ENCODE measurements at places on chromosomes 5 and 9. TPM values are rescaled to one million over a fixed set of nuclear protein-coding genes. Genes with fewer than 3 reads are reported as not detected.
A peak's percentile ranks its signal among the peaks of the same experiment; 100 is the strongest.

DNA sequence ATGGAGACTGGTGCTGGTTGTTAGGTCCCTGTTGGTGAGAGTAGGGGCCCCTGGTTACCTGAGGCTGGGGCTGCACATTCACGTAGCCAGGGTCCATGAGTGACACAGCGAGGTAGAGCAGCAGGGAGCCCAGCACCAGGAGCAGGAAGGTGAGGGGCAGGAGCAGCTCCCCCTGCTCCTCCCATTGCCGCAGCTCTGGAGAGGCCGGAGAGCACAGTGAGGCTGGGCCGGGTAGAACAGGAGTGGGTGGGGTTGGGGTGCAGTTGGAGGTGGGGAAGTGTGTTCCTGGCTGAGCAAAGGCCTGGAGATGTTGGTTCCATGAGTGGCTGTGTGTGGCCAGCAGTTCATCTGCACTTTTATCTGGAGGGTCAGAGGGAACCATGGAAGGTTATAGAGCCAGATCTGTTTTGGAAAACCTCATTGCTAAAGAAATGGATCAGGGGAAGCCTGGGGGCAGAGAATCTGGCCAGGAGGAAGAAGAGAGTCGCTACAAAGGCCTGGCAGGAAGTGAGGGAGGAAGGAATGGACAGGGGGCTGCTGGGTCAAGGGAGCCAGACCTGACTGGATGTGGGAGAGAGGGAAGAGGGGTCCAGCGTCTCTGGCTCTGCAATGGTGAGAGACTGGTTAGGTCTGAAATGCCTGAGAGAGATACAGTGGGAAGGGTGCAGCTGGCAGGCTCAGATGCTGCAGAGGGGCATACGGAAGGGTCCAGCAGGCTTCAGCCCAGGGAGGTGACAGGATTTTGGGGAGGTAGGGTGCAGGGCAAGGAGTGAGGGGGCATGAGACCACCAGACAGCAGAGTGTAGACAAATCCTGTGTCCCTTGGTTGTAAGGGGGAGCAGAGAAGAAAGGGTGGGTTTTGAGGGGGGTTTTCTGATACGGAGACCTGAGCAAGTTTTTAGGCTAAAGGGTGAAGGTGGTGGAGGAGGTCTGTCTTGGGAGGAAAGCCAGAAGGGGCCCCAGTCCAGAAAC lies 1.3 kb downstream of the ZDHHC12 start:
- DNase-seq = no peak

- DNase-seq = peak; percentile 88
These were observed 9.6 kb downstream of the NEK6 start for GRCh38 chr9:124267271-124267807.

DNA sequence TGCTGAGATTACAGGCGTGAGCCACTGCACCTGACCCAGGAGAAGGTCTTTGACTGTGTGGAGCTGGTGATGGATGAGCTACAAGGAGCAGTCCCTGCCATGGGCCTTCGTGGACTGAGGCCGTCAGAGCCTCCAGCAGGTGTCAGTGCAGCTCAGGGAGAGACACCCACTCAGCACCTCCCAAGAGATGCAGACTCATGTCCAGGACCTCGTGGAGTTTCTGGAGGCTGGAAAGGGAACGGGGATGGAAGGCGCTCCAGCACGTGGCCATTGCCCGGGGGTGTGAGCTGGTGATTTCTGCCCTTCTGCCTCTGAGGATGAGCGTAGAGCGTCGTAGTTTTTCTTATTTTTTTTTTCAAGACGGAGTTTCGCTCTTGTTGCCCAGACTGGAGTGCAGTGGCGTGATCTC lies 9.5 kb downstream of the TOR4A start:
- peak; percentile 72 for DNase-seq

GRCh38 chr9:26142201-26142600 lies 464.0 kb upstream of the TUSC1 start:
- DNase-seq = no peak

DNA sequence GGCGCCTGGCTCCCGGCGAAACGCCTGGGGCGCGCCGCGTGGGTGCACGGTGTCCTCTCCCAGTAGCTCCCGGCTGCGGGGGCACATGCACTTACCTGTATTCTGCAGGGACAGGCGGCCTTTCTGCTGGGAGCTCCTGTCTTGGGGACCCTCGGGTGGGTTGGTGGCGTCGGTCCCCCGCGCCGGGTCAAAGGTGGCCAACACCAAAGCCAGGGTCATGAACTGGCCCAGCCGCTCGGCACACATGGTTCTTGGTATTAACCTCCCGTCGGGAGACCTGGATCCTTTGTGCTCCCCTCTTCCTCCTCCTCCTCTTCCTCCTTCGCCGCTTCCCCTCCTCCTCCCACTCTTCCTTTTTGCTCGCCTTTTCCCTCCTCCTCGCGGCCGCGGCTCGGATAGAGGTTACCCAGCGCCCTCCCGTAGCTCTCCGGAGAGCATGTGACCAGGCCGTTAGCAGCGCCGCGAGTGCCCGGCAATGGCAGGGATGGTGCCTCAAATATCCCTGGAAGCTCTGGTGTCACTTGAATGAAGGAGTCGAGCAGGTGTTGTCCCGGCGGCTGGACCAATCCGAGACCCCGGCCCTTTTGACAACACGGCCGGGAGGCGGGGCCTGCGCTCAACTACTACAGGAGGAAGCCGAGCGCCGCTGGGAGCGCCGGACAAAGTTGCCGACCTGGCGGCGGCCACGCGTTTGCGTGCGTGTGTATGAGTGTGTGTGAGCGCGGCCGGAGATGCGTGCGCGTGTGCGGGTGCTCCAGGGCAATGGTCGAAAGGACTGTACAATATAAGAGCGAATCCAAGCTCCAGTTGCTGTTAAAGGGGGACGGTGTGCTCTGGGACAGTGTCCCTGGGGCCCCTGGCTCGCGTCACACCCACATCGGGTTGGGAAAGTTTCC lies at the start of gene STC2:
STC2 (minus strand) TSS at position 467 of the 896 bp plus-strand sequence; CDS start at position 246, 221 bp downstream.
- DNase-seq = peak; percentile 98

- DNase-seq = peak; percentile 3
These were observed 384.0 kb downstream of the SPOCK1 start for GRCh38 chr5:137115152-137115551.

DNA sequence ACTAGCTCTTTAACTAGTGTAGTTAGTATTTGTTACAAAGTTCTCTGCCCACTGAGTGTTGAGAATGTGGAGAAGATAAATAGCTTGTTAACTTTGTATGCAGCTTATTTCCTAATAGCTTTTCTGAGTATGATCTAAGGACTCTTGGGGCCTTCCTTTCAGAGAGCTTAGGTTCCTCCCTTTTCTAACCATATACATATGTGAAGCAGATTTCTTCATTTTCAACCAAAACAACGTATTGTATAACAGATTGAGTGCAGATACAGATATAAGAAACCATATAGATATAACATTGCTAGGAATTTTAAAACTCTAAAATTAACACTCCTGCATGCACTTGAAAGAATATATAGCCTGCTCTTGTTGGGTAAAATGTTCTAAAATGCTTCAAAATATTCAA lies 70.4 kb downstream of the SCAMP1 start:
- no peak for DNase-seq

DNA sequence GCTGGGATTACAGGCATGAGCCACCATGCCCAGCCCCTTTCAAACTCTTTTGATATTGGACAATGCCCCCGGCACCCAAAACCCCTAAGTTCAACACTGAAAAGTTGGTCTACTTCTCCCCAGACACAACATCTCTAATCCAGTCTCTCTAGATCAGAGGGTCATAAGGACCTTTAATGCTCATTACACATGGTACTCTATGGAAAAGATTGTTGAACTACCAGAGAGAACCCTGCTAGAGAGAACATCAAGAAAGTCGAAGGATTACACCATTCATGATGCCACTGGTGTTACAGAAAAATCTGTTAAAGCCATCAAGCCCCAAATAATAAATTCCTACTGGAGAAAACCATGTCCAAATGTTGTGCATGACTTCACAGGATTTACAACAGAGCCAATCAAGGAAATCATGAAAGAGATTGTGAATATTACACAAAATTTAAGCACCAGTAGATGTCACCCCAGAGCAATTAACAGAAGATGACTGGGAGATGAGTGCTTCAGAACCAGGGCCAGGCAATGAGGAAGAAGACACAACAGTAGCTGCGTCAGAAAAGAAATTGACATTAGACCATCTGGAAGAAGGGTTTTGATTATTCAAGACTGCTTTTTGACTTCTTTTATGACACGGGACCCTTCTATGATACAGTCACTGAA lies 28.3 kb upstream of the NIPAL4 start:
- peak; percentile 90 for DNase-seq

DNA sequence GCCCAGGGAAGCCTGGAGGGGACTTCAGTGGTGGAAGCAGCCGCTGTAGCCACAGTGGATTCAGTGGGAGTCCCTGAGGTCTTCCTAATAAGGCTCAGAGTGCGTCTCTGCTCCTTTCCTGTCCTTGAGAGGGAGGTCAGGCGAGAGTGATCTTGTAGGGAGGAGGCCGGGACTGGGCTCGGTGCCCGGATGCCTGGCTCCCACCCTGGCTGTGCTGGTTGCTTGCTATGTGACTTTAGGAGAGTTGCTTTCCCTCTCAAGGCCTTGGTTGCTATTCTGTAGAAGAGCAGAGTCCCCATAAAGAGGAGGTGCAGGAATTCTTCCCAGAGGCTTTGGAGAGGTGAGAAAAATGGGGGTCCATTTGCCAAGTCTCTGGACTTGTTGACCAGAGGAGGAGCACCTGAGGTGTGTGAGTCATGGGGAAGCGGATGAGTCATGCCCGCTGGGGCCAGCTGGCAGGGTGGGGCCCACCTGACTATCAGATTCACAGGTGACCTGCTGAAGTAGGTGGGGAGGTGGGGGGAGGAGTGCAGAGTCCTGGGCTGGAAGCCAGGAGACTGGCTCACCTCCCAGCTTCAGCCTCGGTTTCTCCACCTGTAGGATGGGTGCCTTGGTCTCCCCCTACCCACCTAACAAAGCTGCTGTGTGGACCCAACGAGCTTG lies 13.8 kb downstream of the GSN start:
- peak; percentile 93 for DNase-seq

DNA sequence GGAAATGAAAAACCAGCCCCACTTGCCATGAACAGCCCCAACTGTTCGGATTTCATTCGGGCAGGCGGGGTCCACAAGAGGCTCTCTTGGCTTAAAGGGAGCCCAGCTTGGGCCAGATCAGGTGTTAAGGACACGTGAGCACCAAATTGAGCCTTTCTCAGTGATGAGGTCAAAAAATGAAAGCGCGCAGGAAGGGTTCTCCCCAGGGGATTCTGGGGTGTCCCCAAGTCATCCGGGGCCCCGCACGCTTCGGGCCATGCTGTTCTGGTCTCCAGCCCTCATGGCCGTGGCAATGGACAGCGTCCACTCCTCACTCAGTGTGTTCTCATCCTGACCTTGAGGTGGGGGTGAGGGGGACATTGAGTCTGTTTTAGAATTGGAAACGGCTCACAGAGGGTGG lies 10.9 kb downstream of the AK1 start:
- DNase-seq = no peak

DNA sequence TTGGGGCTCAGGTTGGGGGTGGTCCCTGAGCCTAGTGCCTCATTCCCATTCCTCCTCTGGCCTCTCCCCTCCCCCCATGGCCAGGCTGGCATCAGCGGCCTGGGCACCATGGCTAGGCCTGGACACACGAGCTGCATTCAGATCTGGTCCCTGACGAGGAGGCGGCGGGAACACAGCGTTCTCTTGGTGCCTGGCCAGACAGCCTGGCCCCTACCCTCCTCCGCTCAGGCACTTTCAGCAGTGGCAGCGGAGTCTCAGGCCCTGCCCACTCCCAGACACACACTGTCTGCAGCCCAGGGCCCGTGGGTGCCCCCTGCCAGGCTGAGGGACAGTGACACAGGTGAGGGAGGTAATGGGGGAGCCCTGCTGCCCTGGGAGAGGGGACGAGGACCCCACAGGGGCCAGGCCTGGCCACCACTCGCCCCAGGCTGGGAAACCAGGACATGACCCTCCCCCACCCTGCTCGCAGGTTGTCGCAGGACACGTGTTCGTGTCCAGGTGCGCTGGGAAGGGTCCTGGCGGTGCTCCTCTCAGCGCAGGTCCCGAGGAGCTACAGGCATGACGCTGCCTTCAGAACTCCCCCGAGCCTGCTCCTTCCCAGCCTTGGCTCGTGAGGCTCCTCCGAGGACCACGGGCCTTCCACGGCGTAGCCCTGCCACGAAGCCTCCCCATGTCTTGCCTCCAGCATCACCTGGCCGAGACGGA lies 19.9 kb upstream of the UBAC1 start:
- DNase-seq = no peak

- peak; percentile 89 for DNase-seq
These were observed 2.8 kb upstream of the ADAMTS12 start for GRCh38 chr5:33894566-33894965.

DNA sequence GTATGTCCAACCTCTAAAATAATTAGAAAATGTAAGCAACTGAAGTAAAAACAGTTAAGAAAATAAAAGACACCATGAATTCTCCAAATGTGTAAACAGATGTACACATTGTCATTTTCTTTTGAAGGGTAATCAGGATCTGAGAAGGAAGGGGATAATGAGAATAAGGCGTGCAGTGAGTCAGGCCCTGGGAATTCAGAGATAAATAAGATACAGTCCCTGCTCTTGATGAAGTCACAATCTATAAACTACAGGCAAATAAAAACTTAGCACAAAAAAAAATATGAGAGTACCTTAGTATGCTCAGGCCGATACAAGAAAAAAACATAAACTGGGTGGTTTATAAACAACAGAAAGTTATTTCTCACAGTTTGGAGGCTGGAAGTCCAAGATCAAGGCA lies 315.3 kb downstream of the DNAH5 start:
- peak; percentile 53 for DNase-seq

- no peak for DNase-seq
These were observed 3.8 kb downstream of the PCDH12 start for GRCh38 chr5:141954194-141954593.

Gene TAF7
- total RNA-seq = 27.6 TPM

Gene IPO11
- 23.2 TPM for total RNA-seq

Gene PCDHB4
- 0.07 TPM for total RNA-seq

Gene INSYN2B
- total RNA-seq = 1.5 TPM

Gene SPINK6
- total RNA-seq = not detected

Gene PSMB7
- total RNA-seq = 372 TPM
